Gastroesophageal sphincter (tissue), 4 donors: ENCODE measurements at places on chromosomes 6 and 20. TPM values are rescaled to one million over a fixed set of nuclear protein-coding genes. Genes with fewer than 3 reads are reported as not detected.
A peak's percentile ranks its signal among the peaks of the same experiment; 100 is the strongest.

DNA sequence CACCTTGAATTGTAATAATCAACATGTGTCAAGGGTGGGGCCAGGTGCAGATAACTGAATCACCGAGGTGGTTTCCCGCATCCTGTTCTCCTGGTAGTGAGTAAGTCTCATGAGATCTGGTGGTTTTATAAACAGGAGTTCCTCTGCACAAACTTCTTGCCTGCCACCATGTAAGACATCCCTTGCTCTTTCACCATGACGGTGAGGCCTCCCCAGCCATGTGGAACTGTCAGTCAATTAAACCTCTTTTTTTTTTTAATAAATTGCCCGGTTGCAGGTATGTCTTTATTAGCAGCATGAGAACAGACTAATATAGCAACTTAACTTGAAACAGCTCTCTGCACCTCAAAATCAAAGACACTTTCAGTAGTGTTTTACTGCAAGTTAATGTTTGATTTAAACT lies 121.6 kb downstream of the OGFRL1 start:
- no peak for ATAC-seq

DNA sequence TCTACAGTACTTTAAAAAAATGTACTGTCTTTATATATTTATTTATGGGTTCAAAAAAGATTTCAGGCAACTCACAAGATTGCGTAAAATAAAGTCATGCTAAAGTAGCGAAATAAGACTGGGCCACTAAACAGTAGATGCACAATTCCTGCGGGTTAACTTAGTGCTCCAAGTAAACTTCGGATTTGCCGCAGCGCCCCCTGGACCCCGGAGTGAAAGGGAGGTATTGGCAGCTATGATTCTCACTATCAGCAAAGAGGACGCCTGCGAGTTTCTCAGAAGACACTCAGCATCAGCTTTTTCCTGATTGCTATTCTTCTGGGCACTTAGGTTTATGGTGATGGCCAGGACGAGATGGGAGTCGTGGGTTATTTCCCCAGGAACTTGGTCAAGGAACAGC lies 1.4 kb downstream of the OTOR start:
- ATAC-seq = no peak

- peak; percentile 83 for ATAC-seq
These were observed 51.1 kb downstream of the GTF2H5 start for GRCh38 chr6:158219228-158219627.

DNA sequence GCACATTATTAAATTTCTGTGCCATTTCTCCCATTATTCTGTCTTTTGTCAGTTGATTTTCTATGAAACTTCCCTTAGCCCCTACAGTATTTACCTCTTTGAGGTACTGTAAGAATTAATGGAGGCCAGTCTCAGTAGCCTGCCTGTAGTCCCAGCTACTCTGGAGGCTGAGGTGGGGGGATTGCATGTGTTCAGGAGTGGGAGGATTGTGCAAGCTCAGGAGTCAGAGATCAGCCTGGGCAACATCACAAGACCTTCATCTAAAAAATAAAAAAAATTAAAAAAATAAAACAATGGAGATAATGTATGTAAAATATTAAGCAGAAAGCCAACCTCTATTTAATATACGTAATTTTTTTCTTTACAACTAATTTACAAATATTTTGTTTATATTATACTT lies 77.8 kb downstream of the OR2B2 start:
- ATAC-seq = no peak

DNA sequence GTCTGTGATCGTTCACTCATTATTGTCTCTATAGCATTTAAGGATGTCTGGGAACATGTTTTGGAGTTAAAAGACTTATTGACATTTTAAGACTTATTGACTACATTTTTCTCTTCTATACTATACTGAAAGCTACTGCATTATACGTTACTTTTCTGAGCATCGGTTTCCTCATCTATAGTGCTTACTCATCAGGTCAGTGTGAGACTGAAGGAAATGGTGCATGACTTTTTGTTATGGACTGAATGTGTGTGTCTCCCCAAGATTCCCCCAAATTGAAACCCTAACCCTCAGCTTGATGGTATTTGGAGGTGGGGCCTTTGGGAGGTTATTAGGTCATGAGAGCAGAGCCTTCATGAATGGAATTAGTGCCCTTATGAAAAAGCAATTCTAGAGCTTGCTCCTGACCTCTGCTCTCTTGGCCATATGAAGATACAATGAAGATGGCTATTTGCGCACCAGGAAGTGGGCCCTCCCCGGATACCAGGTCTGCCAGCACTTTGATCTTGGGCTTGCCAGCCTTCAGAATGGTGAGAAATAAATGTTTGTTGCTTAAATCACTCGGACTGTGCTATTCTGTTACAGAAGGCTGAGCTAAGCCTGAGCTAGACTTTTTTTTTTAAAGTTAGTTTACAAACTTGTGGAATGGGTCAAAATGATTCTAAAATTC lies 243.7 kb upstream of the RREB1 start:
- no peak for ATAC-seq

DNA sequence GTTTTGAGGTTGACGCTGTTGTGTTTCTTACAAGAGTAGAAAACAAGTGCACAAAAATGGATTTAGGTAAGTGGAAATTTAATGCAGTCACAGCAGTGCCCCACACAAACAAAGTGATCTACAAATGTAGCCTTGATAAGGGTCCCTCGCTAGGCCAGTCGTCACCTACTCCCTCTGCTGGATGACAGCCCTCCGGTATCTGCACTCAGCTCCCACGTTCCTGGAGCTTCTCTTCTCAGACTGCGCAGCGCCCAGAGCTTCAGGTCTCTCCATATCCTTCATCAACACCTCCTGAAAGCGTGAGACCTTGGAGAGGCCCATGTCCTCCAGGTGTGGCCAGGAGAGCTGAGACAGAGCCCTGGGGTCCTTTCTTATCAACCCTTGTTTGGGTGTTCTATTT lies 58.3 kb upstream of the MAP3K4 start:
- no peak for ATAC-seq

- no peak for ATAC-seq
These were observed 29.3 kb upstream of the OVOL2 start for GRCh38 chr20:18087054-18087453.

ELOVL4 gene
- 3.7 TPM for total RNA-seq

TMC2 gene
- not detected for total RNA-seq

DNA sequence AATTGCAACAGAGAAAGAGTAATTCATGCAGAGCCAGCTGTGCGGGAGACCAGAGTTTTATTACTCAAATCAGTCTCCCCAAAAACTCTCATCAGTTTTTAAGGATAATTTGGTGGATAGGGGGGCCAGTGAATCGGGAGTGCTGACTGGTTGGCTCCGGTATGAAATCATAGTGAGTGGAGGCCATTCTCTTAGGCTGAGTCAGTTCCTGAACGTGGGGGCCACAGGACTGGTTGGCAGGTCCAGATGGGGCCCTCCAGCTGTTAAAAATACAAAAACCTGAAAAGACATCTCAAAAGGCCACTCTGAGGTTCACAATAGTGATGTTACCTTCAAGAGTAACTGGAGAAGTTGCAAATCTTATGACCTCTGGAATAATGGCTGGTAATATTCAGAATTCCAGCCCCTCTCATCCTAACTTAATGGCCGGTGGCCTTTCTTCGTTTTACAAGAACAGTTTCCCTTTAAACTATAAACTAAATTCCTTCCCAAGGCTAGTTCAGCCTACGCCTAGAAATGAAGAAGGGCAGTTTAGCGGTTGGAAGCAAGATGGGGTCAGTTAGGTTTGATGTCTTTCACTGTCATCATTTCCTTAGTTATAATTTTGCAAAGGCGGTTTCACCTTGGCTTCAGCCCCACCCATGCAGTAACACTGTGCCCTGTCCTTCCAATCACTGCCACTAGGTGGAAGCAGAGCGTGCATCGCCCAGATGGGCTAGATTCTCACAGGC lies 6.8 kb upstream of the MICA start:
- peak; percentile 46 for ATAC-seq

DNA sequence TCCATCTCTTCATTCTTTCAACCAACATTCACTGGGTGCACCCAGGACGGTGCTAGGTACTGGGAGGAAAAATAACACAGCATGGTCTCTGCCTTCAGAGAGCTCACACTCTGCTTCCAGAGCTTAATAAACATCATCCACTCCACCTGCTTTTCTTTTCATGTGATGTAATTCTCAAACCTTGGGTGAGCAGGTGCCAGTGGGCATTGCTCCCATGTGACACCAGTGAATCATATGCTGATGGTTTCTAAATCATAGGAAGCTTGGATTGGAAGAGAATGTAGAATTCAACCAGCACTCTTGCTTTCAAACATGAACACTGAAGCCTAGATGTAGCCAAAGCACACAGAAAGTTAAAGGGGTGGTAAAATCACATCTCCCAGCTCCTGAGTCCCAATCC lies 189.8 kb downstream of the FOXA2 start:
- ATAC-seq = no peak

SOX12 gene
- total RNA-seq = 6.5 TPM

CLVS2 gene
- total RNA-seq = 0.54 TPM

BPIFB1 gene
- total RNA-seq = not detected

LAMA4 gene
- 256 TPM for total RNA-seq

GRCh38 chr6:105644073-105644489 lies 241.2 kb upstream of the PREP start:
- no peak for ATAC-seq

PLCB4 gene
- 109 TPM for total RNA-seq

PREX1 gene
- total RNA-seq = 16.3 TPM

GRCh38 chr20:57930351-57930750 lies 220.5 kb upstream of the PMEPA1 start:
- no peak for ATAC-seq

- no peak for ATAC-seq
These were observed 295.6 kb downstream of the SYNE1 start for GRCh38 chr6:152341596-152341995.

PNPLA1 gene
- not detected for total RNA-seq

- no peak for ATAC-seq
These were observed 150.7 kb upstream of the SGK1 start for GRCh38 chr6:134468633-134469032.
